ENCODE measurements at places on chromosomes 1 and 21.

- no peak for DNase-seq
Measured at GRCh38 chr1:15958111-15958510, 17.8 kb downstream of the ZBTB17 start.

GRCh38 chr1:15168479-15168878 is 14.9 kb downstream of the TMEM51 start:
- no peak for DNase-seq

DNA sequence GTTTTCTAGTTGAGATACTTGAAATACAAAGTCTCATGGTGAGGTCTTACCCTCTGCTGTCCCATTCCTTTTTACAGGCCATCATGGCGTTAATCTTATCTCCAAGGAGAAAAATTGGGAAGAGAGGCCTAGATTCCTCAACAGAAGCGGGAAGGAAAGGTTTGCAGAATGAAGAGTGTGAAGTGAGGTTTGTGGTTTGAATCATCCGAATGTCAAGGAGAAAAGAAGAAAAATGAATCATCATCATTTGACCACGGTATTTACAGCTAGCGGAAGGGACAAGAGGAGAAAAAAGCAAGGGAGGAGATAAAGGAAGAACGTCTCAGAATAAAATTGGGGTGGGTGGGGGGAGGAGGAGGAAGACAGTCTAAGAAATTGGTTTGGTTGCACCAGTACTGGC is 935 bp upstream of the COG2 start:
- DNase-seq = no peak

- DNase-seq = no peak
Measured at GRCh38 chr21:32140604-32141317, 138.1 kb downstream of the MIS18A start.

DNA sequence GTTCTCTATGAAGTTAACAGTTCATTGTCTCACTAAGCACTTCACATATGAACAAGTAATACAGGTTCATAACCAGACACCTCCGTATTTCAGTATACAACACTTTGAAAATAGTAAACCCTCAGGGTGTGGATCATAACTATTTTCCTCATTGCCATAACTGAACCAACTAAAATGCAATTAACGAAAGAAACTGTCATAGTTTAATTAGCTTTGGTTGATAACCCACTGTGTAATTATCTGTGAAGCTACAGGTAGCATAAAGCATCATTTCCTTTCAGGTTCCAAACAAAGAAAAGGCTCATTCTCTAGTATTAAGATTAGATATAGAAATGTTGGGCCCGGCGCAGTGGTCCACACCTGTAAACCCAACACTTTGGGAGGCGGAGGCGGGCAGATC is 58.5 kb downstream of the EIF4G3 start:
- DNase-seq = no peak

DNA sequence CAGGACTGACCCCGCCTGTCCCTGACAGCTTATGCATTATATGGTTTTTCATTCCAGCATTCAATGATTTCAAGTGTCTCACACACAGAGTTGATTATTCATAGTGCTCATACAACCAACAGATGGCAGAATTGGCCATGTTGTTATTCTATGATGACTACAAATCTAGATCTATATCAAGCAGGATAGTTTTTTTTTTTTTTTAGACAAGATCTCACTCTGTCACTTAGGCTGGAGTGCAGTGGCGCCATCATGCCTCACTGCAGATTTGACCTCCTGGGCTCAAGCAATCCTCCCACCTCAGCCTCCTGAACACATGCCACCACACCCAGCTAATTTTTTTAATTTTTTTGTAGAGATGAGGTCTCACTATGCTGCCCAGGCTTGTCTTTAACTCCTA is 40.1 kb upstream of the LRRC8D start:
- no peak for DNase-seq

GRCh38 chr21:15624646-15625045 is 105.1 kb upstream of the USP25 start:
- DNase-seq = no peak

DNA sequence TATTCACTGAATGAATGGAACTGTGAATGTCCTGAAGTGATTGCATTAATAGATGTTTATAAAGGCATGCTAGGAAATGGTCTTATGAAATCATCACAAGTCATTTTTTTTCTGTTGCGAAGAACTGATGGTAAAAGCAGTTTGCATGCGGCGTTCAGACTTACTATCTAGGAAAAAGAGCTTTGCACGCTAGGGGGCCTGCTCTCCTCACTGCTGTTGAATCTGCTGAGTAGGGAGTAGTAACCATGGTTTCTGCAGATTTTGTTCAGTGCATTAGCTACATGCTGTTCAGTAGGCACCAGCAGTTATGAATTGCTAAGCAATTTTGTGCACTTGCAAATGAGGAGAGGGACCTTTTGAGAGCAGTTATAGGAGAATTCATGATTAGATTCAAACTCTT is 57.9 kb downstream of the CENPF start:
- DNase-seq = no peak

GRCh38 chr1:172599912-172600311 is 59.0 kb upstream of the FASLG start:
- DNase-seq = no peak

- no peak for DNase-seq
Measured at GRCh38 chr1:181135437-181135731, 46.9 kb downstream of the IER5 start.

DNA sequence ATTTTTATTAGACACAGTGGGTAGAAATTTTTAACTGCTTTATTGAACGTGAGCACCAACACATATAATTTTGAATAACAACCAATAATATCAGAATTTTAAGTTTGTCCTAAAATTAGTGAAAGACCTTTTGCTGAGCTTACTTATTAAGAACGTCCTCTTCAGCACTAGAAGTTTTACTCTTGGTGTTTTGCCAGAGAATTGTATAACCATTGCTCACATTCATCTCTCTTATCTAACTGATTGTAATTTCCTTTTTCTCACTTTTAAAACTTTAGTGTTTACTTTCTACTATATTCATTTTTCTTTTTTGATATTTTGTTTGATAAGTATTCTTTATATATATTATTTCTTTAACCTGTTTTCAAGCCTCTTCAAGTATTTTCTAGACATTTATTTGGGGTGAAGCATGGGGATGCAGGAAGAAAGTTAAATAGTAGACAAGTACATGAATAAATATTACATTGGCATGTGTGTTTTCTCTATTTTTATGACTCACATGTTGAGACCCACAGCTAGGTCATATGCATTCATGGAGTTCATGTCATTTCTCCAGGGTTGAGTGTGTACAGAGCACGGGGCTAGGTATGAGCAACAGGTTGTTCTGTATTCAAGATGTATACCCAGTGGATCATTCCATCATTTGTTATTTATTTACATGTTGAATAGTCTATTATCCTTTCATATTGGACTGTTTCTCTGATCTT is 90.6 kb downstream of the ATP6V1G3 start:
- no peak for DNase-seq

DNA sequence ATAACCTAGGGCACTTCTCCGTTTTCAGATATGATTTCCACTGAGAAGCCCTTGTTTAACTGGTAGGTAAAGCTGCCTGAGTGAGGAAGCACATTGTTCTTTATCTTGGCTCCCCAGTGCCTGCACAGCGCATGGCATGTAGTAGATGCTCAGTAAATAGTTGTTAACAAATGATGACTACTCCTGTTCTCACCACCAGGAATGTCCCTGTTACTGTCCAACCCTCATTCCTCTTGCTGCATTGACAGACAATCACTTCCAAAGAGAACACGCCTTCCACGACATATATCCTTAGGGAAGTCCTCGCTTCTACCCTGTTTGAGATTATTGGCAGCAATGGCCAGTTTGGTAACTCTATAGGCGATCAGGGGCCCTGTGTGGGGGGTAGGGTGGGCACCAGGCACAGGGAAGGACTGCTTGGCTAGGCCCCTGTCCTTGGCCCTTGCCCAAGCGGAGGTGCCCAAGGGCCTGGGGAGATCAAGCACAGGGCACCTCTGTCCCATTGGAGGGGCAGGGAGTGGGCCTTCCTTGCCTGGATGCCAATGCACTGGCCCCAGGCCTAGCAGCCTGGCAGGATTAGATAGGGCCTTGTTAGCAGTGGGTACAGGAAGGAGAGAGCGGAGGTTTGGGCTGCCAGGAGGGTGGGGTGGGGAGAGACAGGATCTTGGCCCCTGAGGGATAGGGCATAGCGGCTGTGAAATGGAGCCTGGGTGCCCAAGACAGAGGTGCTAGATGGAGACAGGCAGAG is 10.2 kb downstream of the NES start:
- DNase-seq = no peak

DNA sequence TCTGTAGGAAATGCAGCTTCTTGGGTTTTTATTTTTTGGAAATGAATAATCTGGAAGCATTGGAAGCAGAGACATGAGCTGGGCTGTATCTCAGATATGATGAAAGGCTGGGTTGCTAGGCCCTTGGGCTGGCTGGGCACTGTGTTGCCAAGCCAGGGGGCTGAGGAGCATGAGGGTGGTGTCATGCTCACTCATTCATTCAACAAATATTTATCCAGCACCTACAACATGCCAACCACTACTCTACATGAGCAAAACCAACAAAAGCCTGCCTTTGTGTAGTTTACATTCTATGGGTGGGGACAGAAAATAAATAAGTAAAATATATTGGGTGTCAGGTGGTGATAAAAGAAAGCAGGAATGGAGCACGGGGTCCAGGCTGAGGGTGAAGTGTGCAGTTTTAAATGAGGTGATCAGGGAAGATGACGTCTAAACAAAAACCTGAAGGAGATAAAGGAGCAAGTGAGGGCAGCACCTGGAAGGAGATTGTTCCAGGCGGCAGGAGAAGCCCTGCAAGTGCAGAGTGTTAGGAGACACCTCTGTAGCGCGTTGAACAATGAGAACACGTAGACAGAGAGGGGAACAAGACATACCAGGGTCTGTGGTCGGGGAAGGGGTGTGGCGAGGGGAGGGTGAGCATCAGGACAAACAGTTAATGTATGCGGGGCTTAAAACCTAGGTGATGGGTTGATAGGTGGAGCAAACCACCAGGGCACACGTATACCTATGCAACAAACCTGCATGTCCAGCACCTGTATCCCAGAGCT is 10.9 kb downstream of the TAGLN2 start:
- no peak for DNase-seq

GRCh38 chr1:190679454-190679853 is 201.8 kb upstream of the BRINP3 start:
- no peak for DNase-seq

- no peak for DNase-seq
Measured at GRCh38 chr1:174794861-174795260, 204.9 kb upstream of the CACYBP start.

GRCh38 chr1:148307583-148308185 is 155.6 kb upstream of the NBPF11 start:
- no peak for DNase-seq

- DNase-seq = no peak
Measured at GRCh38 chr1:29544406-29544805, 308.1 kb downstream of the PTPRU start.

DNA sequence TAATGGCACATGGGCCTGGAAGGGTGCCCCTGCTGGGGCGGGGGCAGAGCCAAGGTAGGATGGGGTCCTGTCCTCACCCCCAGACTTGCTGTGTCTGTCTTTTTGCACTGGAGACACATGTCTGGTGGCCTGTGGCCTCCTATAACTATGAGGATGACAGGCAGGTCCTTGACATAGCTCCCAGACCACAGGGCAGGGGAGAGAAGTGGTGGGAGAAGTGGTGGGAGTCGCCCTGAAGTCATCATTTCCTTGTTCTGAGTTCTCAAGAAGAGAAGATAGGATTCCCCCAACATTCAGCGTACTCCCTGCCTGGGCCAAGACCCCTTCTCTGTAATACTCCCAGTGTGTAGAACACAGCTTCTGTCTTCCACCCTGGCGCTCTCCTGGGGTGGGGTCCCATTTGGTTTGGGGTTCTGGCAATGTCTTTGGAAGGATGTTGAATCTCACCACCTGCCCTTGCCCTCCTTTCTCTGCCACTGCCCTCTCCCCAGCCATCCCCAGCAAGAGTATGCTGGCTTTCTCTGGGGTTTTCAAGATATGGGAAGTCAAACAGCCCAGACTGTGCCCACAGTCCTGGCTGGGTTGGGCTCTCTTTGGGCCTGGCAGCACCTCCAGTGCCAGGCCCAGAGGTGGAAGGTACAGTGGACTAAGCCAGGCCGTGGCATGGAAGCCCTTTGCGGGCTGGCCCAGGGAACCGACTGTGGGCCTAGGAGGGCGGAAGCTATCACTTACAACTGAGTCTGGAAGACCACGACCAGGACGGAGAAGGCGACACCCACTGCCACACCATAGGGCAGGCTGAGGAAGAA is 19.4 kb downstream of the SLC26A9 start:
- no peak for DNase-seq

DNA sequence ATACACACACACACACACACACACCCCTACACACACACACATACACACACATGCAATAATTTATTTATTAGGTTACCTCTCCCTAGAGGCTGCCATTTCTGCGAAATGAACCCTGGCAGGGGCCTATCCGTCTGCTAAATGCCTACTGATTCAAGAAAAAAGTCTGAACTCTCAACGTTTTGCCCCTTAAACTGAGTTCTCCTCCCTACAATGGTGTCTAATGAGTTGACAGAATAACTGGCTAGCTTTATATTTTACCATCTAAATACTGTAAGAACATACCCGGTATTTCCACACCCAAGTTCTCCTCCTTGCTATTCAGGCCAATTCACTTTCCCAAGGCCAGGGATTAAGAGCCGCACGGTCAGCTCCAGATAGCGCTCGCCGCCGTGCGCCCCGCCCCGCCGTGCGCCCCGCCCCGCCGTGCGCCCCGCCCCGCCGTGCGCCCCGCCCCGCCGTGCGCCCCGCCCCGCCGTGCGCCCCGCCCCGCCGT is 339 bp upstream of the RNPC3 start:
- DNase-seq = no peak

DNA sequence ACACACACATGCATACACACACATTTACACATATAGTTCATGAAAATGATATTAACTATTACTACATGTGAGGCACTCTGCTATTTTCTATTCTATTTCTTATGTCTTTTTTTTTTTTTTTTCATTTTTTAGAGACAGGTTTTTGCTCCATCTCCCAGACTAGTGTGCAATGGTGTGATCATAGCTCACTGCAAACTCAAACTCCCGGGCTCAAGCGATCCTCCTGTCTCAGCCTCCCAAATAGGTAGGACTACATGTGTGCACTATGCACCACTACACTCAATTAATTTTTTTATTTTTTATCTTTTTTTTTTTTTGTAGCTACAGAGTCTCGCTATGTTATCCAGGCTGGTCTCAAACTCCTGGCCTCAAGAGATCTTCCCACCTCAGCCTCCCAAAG is 48.8 kb upstream of the RAB4A start:
- peak; percentile 19 for DNase-seq

DNA sequence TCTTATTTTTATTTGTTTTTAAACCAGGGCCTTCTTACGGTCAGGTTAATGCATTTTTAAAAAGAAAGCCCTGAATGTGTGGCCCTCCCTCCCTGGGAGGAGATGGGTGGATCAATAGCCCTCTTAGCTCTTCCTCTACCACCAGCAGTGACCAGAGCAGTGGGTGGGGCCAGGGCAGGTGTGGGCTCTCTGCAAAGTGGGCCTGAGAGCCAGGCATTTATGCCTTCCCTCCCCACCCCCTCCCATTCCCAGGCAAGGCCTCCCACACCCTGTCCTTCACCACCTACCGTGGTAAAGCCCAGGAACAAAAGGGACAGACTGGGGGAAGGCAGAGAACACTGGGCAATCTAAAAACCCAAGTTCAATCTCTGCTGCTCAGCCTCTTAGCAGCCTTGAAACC is 63.9 kb downstream of the SSBP3 start:
- DNase-seq = no peak

- DNase-seq = no peak
Measured at GRCh38 chr1:183414365-183414764, 3.8 kb downstream of the NMNAT2 start.

All from vagina (tissue), 2 donors.